Kidney glomerular epithelial cell (primary cell): ENCODE measurements at places on chromosomes 5 and 9.

DNA sequence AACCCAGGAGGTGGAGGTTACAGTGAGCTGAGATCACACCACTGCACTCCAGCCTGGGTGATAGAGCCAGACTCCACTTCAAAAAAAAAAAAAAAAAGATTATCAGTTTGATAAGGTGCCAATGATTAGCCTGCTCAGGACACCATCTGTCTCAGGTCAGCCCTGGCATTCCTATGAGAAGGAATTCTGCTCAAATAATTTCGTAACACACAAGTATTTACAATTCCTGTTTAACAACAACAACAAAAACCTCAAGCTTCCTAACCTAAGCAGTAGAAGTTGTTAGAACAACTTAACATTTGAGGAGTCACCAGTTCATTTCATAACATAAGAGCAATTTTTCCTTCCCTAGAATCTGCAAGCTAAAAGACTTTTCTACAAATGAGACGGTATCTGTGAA lies 85.0 kb downstream of the LHFPL2 start:
- DNase-seq = no peak

- no peak for DNase-seq
These were observed 13.2 kb downstream of the TSPAN17 start for GRCh38 chr5:176660530-176660859.

DNA sequence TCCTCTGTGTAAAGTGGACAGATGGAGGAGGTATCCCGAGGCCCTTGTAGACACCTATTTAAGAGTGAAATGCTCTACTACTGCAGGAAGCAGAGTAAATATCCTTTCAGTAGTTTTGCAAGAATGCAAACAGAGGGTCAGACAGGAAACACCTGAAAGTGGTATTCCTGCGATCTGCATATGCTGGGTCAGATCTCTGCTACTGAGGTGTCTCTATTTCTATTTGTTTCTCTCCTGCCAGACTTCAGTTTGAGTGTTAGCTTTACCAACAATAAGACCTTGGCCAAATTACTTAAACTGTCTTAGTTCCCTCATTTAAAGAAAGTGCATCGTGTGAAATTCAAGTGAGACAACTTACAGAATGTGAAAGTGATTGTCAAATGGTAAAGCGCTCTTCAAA lies 47.6 kb downstream of the JAKMIP2 start:
- DNase-seq = no peak

GRCh38 chr5:24566933-24567332 lies 77.8 kb downstream of the CDH10 start:
- no peak for DNase-seq

GRCh38 chr9:90967145-90967538 lies 165.5 kb downstream of the SYK start:
- no peak for DNase-seq

GRCh38 chr9:15999422-16000339 lies 446.8 kb downstream of the CCDC171 start:
- DNase-seq = peak; percentile 89

GRCh38 chr5:43730832-43731342 lies 127.9 kb downstream of the NNT start:
- no peak for DNase-seq

DNA sequence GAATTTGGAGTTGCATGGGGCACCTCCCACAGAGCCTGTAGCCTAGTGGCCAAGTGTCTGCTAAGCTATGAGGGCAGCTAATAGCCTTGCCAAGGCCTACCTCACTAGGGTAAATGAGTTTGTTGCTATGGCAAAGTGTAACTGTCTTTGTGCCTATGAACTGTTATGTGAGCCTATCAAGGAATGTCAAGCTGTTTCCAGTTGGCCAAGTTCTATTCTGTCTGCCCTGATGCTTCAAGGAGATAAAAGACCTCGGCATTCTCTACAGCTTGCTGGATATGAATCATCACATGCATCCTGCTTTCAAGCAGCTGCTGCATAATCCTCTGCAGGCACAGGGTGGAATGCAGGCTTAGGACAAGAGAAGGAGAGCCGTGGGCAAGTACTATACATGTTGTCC lies 69.8 kb upstream of the CCDC112 start:
- peak; percentile 90 for DNase-seq

- DNase-seq = no peak
These were observed 433.1 kb upstream of the DMAC1 start for GRCh38 chr9:8232726-8233125.

DNA sequence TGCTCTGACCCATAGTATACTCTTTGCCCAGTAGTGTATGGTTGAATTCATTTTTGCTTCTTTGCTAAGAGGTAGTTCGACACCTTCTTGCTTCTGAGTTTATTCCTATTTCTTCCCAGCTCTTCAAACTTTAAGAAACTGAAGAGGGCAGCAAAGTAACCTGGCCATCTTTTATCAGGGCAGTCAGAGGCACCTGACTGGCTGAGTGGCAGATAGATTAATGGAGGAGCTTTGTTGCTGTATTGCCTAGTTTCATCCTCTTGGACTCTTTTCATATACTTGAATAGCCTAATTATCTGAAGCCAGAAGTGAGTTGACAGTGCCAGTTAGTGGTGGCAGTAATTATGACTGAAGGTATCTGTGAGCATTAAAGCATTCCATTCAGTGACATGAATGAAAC lies 82.5 kb downstream of the UHRF2 start:
- DNase-seq = no peak
